ENCODE measurements at places on chromosomes 6 and 20. TPM values are rescaled to one million over a fixed set of nuclear protein-coding genes. Genes with fewer than 3 reads are reported as not detected.

DNA sequence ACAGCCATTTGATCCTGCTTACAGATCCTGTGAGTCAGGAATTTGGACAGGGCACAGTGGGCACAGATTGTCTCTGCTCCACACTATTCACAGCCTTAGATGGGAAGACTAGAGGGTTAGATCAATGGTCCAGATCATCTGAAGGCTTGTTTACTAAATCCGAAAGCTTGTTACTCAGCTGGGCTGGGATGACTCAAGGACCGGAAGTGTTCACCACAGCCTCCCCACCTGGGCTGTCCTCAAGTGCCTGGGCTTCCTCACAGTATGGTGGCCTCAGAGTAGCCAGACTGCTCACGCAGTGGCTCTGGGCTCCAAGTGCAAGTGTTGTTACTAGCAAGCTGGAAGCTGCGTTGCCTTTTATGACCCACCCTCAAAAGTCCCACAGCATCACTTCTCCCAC lies 75.4 kb upstream of the INSM1 start:
- DNase-seq, result no peak

DNA sequence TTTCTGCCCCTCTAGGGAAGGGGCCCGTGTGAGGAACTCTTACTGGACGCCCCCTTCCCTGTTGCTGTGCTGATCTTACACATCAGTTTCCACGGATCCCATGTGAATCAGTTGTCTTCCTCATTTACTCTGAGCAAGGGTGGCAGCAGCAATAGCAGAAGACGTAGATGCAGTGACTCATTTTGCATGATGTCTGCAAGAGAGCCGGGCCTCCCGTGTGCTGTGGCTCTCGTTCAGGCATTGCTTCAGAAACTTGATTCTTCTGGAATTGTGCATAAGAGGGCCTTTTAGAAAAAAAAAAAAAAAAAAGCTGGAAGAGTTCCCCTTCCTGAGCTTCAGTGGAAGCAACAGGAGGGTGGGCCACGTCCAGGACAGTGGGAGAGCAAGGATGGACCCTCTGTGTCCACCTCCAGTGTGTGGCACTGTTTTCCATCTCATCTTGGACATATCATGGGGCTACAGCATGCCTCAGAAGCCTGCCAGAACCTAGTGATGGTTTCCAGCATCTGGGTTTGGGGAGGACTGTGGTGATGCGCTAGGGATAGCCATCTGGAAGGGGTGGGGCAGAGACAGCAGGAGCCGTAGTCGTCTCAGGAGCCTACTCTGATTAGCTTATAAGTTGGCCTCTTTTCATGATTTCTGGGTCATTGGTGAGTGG lies 62.1 kb downstream of the FOXO3 start:
- no peak for DNase-seq

DNA sequence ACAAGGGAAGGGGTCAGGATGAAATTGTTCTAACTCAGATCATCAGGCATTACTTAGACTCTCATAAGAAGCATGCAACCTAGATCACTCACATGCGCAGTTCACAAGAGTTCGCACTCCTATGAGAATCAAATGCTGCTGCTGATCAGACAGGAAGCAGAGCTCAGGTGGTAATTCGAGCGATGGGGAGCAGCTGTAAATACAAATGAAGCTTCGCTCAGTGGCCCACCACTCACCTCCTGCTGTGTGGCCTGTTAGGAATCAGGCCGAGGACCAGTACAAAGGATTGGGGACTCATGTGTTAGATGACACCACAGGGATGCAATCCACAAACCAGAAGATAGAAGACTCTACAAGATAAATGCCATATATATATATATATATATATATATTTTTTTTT lies 31.5 kb upstream of the TOP1 start:
- no peak for DNase-seq

GRCh38 chr6:37513155-37513554 lies 13.5 kb upstream of the CCDC167 start:
- no peak for DNase-seq

- DNase-seq, result no peak
Measured at GRCh38 chr6:86331265-86331840, 606.0 kb upstream of the HTR1E start.

GRCh38 chr20:51359947-51360346 lies 182.6 kb downstream of the NFATC2 start:
- DNase-seq, result no peak

RIOK1 gene
- 44.8 TPM for total RNA-seq

GRCh38 chr6:25620391-25620790 lies 31.6 kb upstream of the SCGN start:
- no peak for DNase-seq

- no peak for DNase-seq
Measured at GRCh38 chr20:10898552-10898951, 224.8 kb upstream of the JAG1 start.

DNA sequence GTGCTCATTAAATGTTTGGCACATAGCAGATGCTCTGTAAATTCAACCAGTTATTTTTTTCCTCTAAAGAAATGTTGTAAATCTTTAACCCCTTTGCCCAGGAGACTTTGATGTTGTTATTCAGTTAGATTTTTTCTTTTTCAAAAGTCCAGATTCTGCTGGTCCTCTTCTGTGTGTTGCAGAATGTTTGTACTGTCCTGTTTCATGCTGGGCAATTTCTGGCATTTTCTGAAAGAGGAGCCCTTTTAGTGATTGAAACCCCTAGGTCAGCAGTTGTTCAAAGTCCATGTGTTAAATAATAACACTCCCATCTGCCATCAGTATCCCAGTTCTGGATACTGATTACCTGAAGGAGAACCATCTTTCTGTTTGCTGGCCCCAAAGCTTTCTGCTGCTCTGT lies 1.3 kb upstream of the SLC17A1 start:
- DNase-seq, result no peak

HAO1 gene
- total RNA-seq, result not detected

DNA sequence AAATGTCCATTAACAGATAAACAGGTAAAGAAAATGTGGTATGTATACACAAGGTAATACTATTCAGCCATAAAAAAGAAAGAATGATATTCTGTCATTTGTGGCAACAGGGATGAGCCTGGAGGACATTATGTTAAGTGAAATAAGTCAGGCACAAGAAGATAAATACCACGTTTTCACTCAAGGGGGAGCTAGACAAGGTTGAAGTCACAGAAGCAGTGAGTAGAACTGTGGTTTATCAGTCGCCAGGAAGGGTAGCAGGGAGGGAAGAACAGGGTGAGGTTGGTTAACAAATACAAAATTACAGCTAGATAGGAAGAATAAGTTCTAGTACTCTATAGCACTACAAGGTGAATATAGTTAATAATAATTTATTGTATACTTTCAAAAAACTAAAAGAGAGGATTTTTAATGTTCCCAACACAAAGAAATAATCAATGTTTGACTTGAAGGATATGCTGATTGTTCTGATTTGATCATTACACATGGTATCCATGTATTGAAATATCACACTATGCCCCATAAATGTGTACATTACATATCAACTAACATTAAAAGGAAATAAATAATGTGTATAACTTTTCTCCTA lies 21.1 kb downstream of the RTN4IP1 start:
- DNase-seq, result no peak

DNA sequence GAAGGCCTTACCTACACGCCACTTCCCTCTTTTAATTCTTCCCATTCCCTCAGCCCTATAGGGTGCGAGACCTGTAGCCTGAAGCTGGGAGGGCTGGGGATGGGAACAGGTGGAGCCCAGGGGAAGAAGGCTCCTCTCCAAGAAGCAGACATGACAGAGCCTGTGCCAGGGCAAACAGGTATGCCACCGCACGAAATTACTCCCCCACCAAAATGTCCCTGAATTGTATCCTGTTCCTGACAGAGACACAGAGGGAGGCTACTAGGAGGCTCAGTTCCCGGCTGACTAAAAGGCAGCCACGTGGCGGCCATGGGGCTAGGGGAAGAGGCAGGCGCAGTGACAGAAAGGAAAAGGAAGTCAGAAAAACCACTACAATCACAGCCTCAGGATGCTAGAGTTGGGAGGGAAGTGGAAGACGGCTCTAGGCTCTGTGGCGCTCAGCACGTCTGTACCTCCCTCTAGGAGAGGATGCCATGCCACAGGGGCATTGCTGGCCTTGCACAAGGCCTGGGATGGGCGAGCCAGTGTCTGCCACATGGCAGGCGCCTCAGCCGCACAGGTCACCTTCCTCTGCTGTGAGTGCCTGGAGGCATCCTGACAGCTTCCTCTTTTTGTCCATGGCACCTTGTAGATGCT lies 27.7 kb downstream of the TFEB start:
- no peak for DNase-seq

- DNase-seq, result no peak
Measured at GRCh38 chr20:22438346-22438745, 146.0 kb downstream of the FOXA2 start.

DNA sequence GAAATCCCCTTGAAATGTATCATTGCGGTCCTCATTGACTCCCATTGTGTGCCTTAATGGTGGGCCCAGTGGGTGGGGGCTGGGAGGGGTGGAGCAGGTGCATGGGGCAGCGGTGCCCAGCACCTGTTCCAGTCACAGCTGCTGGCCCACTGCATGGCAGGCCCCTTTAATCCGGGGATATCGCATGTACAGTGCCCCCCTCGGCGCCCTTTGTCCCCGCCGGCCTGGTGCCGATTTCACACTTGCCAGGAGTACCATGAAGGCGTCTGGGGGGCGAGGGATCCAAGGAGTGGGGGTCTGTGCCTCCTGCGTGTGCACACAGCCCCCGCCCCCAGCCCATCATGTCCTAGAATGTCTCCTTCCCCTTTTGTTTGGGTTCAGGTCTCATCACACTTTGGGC lies 2.8 kb downstream of the SNAI1 start:
- DNase-seq, result no peak

DNA sequence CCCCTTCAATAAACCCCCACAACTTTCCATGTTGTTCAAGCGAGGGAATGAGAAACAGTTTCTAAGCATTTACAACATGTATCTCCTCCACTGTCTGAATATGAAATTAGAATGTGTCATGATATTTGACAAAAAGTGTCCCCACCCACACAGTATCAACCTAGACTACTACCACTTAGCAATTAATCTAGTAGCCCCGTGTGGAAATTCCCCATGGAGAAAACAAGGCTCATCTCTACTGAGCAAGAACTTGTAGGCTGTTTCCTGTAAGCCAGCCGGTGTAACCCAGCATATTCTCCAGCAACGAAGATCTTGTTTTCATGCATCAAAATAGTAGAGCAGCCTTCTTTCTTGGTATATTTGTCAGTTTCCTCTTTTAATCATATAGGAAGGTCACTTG lies 115.0 kb downstream of the IRF4 start:
- DNase-seq, result no peak

UBD gene
- not detected for total RNA-seq

CCN6 gene
- total RNA-seq, result 0.56 TPM

GRCh38 chr6:137589067-137589848 lies 95.1 kb upstream of the OLIG3 start:
- DNase-seq, result no peak

GPR6 gene
- not detected for total RNA-seq

ENPP3 gene
- 0.74 TPM for total RNA-seq

DNA sequence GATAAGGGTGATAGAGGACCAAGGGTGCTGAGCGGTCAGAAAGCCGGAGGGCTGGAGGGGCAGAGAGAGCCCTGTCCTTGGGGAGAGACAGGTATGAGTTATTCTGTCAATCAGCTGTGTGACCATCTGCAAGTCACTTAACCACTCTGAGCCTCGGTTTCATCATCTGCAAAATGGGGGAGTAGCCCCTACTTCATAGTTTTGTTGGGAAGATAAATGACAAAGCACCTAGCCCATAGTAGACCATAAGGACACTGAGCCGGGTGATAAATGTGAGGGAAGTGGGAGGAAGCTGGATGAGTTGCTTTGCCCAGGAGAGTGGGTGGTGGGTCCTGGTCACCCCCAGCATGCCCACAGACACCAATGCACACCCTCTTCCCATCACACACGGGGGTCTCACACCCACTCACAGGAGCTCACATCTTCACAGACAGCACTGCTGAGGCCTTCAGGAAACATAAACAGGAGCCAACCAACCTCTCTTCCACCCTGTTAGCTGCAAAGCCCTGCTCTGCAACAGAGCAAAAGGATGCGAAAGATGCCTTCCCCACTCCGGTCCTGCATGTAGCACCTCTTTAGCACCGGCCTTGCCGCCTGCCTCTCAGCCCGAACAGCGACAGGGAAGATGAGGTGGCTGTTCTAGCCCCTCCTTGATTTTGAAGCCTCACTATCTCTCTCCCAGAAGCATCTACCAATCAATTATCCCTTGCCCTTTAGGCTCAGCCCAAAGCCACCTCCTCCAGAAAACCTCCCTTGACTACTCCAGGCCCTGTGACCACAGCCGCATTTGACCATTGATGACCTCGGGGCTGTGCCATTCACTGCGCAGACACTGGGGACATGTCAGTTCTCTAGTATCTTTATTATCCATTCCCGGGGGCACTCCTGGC lies 18.9 kb downstream of the SPDEF start:
- no peak for DNase-seq

DNA sequence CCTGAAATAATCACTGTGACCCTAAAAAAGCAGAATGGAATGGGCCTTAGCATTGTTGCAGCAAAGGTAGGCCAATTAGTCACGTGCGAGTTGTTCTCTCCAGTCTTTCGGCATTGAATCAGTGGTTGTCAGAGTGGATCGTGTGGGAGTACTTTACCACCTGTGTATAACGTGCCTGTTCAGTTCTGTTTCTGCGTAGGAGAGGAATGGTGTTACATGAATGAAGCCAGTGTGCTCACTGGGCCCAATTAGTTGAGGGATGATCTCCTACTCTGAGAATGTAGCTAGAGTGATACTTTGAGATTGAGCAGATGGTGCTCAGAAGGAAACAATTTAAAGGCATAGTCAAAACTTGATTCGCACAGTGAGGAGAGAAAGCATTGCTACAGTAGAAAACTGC lies 72.4 kb upstream of the KIF25 start:
- DNase-seq, result no peak

DNA sequence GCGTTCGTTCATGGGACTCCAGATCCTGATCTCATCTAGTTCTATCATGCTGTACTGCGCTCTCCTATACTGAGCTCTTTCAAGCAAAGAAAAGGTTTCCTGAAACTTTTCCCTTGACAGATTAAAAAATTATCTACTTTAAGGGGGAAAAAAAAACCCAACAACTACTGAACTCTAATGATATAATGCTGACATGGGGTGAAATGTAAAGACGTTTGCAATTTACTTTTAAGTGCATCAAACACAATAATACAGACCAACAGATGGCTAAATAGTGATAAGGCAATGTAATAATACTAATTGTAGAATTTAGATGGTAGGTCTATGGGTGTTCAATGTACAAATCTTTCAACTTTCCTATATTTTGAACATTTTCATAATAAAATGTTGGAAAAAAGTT lies 16.4 kb downstream of the TOMM34 start:
- DNase-seq, result no peak

IMPG1 gene
- total RNA-seq, result not detected

MYL9 gene
- 86.5 TPM for total RNA-seq

DNA sequence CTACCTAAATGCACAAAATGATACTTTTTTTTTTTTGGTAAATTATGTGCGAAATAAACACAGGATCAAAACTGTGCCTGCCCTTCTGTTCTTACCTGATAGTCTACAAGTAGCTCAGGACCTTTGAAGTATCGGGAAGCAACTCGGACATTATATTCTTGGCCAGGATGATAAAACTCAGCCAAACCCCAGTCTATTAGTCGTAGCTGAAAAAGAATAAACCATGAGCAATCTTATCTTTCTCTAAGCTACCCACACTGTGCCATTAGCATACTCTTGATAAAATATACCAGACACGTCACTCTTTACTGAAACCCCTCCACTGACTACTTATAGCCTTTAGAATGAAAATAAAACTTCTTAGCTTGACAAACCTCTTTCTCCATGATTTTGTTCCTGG lies 29.8 kb upstream of the TBC1D20 start:
- no peak for DNase-seq
